ENCODE measurements at places on chromosomes 1 and 21. TPM values are rescaled to one million over a fixed set of nuclear protein-coding genes. Genes with fewer than 3 reads are reported as not detected.

The SHC1 gene
- 277 TPM for polyA plus RNA-seq

The CLEC20A gene
- not detected for polyA plus RNA-seq

The BARHL2 gene
- polyA plus RNA-seq: not detected

The KRTAP19-3 gene
- not detected for polyA plus RNA-seq

The KIF17 gene
- polyA plus RNA-seq: 3.0 TPM

The HAO2 gene
- not detected for polyA plus RNA-seq

The DNAI4 gene
- 1.6 TPM for polyA plus RNA-seq

DNA sequence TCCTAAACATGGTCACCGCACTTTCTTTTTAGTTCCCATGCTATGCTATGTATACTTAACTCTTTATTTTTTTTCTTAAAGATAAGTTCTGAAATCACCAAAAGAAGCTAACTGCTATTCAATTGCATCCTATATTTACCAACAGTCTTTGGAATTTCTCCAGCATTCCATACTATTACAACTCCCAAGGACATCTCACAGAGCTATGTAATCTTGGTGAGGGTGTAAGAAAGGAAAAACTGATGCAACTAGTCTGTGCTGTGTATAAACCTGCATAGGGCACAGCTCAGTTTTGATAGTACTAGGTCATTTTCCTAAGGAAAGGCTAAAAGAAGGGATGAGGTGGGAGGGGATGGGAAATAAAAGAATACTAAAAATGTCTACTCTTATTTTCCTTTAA is 78.0 kb downstream of the PTPN14 start:
- no peak overlapping the region for H3K27ac ChIP-seq
- H3K4me3 ChIP-seq: no peak overlapping the region
- no peaks in the 10 kb centered on the region for H3K27me3 ChIP-seq
- peak; percentile 81 for DNase-seq
- H3K4me1 ChIP-seq: peaks cover 14% of the 10 kb centered on the region

DNA sequence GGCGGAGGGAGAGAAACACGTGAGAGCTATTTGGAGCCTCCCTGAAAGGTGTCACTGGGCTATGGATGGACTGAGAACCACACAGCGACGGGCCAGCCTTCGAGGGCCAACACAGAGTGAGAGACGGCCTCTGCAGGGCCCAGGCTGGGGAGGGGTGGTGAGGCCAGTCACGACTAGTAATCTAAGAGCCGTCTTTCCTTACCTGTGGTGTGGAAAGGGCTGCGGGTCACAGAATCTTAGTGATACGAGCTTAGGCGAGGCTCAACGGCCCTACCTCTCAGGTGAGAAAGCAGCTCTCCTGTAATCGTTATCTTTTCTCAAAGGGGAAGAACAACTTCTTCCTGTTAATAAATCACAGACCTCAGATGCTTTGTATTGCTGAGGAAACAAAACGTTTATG is 33.4 kb upstream of the COX20 start:
- no peaks in the 10 kb centered on the region for H3K27me3 ChIP-seq
- H3K27ac ChIP-seq: no peak overlapping the region
- no peak for DNase-seq
- no peak overlapping the region for H3K4me3 ChIP-seq
- no peaks in the 10 kb centered on the region for H3K36me3 ChIP-seq

GRCh38 chr21:28963831-28964230 is 28.8 kb downstream of the LTN1 start:
- no peaks in the 10 kb centered on the region for H3K27me3 ChIP-seq
- no peaks in the 10 kb centered on the region for H3K4me1 ChIP-seq
- H3K36me3 ChIP-seq: peaks cover 3% of the 10 kb centered on the region
- DNase-seq: no peak
- H3K4me3 ChIP-seq: no peak overlapping the region

GRCh38 chr1:15525050-15526020 is 1.3 kb upstream of the DNAJC16 start:
- peak; percentile 1 for DNase-seq
- no peaks in the 10 kb centered on the region for H3K27me3 ChIP-seq
- peaks cover 17% of the 10 kb centered on the region for H3K4me1 ChIP-seq
- H3K36me3 ChIP-seq: no peaks in the 10 kb centered on the region
- peak overlapping the region; percentile 78 for H3K27ac ChIP-seq
- peak overlapping the region; percentile 79 for H3K4me3 ChIP-seq

DNA sequence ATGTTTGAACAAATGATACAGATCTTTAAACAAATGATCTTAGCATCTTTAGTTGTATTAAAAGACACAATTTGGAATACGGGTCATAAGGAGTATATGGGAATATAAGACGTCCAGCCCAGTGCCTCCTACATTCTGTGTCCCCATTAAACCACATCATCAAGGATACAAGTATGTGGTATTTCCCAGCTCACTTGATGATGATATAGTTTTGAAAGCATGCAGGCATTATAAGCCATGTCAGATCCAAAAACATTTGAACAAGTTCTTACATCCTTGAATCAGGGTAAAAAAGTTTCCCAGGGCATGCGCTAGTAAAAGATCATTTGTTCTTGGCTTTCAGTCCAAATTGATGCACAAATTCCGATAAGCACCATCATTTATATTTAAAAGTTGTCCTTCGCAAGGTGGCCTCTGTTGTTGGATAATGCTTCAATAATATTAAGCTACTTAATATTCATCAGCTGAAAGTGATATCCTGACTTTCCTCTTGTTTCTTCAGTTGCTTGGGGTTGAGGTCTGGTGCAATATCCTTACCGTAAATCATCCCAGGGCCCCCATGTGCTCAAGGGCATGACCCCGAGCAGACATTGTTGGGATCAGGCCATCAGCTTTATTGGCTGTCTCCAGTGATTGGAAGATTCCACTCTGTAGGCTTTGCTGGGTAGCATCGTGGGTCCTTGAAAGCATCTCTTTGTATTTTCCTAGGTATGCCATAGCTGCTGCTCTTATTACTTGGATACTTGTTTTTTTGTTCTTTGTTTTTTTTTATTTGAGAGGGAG is 61.8 kb downstream of the CENPF start:
- H3K36me3 ChIP-seq: peaks cover 7% of the 10 kb centered on the region
- H3K27me3 ChIP-seq: no peaks in the 10 kb centered on the region
- H3K4me1 ChIP-seq: no peaks in the 10 kb centered on the region
- no peak overlapping the region for H3K4me3 ChIP-seq
- no peak overlapping the region for H3K27ac ChIP-seq

GRCh38 chr1:171280599-171280998 is 32.3 kb downstream of the FMO1 start:
- H3K36me3 ChIP-seq: no peaks in the 10 kb centered on the region
- DNase-seq: no peak
- no peaks in the 10 kb centered on the region for H3K4me1 ChIP-seq

- H3K27me3 ChIP-seq: no peaks in the 10 kb centered on the region
- no peaks in the 10 kb centered on the region for H3K36me3 ChIP-seq
- no peak overlapping the region for H3K4me3 ChIP-seq
- H3K4me1 ChIP-seq: no peaks in the 10 kb centered on the region
- DNase-seq: no peak
- H3K27ac ChIP-seq: no peak overlapping the region
Observed at GRCh38 chr1:9112961-9113880, 15.7 kb downstream of the GPR157 start.

DNA sequence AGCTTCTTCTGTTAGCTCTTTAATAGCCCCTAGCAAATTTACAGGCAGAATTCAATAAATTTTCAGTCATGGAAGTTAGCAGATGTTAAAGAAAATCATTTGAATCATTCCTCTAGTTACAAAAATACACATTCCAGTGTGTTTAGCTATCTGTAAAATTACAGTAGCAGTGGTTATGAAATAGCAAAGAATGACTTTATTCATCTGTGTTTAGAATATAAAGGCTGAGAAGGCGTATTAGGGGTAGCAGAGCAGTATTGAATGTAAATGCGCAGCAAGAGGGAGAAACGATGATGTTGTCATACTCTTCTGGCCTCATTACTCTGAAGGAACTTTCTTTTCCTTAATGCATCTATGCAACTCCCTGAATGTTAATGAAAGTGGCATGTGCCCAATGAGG is 106.2 kb upstream of the CYYR1 start:
- no peak for DNase-seq
- H3K27ac ChIP-seq: no peak overlapping the region
- no peak overlapping the region for H3K4me3 ChIP-seq
- H3K27me3 ChIP-seq: no peaks in the 10 kb centered on the region

- H3K36me3 ChIP-seq: no peaks in the 10 kb centered on the region
- peak overlapping the region; percentile 39 for H3K27ac ChIP-seq
Observed at GRCh38 chr1:55504306-55504731, 289.2 kb upstream of the USP24 start.

GRCh38 chr1:29232387-29232786 is 1.7 kb upstream of the MECR start:
- H3K36me3 ChIP-seq: no peaks in the 10 kb centered on the region
- no peak overlapping the region for H3K27ac ChIP-seq
- no peak for DNase-seq
- no peak overlapping the region for H3K4me3 ChIP-seq

GRCh38 chr1:159965263-159965662 is 11.2 kb upstream of the SLAMF9 start:
- no peaks in the 10 kb centered on the region for H3K36me3 ChIP-seq
- no peaks in the 10 kb centered on the region for H3K27me3 ChIP-seq
- no peak for DNase-seq
- H3K4me1 ChIP-seq: no peaks in the 10 kb centered on the region
- H3K27ac ChIP-seq: no peak overlapping the region

- no peak for DNase-seq
- H3K4me1 ChIP-seq: peaks cover 10% of the 10 kb centered on the region
- no peak overlapping the region for H3K27ac ChIP-seq
- H3K4me3 ChIP-seq: no peak overlapping the region
Observed at GRCh38 chr1:58929671-58930325, 146.0 kb upstream of the JUN start.

DNA sequence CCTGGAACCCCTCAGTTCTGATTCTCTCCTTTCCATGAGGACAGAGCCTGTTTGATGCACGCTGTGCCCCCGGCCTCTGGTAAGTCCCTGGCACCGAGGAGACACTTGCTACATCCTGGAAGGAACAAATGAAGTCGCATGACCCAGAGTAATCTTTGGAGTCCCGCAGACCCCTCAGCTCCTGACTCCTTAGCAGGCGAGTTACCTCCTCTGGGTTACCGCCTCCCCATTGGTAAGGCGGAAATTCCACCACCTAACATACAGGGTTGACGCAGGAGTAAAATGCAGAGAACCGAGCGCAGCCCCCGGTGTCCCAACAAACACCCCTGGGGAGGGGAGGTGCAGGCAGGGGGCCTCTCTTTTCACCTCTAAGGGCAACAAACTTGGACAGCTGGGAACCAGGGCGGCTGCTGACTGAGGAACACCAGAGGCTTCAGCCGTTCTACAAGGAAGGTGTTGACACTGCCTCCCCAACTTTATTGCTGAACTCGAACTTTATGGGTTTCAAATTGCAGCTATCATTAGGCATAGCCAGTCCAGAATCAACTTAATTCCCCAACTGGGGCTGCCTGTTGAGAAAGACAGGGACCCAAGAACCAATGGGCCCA is 115.3 kb upstream of the IFFO2 start:
- H3K36me3 ChIP-seq: peaks cover 31% of the 10 kb centered on the region
- no peaks in the 10 kb centered on the region for H3K4me1 ChIP-seq
- H3K4me3 ChIP-seq: no peak overlapping the region
- no peak overlapping the region for H3K27ac ChIP-seq
- DNase-seq: no peak
- H3K27me3 ChIP-seq: no peaks in the 10 kb centered on the region

- no peaks in the 10 kb centered on the region for H3K27me3 ChIP-seq
- H3K27ac ChIP-seq: no peak overlapping the region
- H3K4me3 ChIP-seq: no peak overlapping the region
- no peak for DNase-seq
- H3K4me1 ChIP-seq: no peaks in the 10 kb centered on the region
- H3K36me3 ChIP-seq: no peaks in the 10 kb centered on the region
Observed at GRCh38 chr1:30473922-30474817, 249.2 kb downstream of the MATN1 start.

DNA sequence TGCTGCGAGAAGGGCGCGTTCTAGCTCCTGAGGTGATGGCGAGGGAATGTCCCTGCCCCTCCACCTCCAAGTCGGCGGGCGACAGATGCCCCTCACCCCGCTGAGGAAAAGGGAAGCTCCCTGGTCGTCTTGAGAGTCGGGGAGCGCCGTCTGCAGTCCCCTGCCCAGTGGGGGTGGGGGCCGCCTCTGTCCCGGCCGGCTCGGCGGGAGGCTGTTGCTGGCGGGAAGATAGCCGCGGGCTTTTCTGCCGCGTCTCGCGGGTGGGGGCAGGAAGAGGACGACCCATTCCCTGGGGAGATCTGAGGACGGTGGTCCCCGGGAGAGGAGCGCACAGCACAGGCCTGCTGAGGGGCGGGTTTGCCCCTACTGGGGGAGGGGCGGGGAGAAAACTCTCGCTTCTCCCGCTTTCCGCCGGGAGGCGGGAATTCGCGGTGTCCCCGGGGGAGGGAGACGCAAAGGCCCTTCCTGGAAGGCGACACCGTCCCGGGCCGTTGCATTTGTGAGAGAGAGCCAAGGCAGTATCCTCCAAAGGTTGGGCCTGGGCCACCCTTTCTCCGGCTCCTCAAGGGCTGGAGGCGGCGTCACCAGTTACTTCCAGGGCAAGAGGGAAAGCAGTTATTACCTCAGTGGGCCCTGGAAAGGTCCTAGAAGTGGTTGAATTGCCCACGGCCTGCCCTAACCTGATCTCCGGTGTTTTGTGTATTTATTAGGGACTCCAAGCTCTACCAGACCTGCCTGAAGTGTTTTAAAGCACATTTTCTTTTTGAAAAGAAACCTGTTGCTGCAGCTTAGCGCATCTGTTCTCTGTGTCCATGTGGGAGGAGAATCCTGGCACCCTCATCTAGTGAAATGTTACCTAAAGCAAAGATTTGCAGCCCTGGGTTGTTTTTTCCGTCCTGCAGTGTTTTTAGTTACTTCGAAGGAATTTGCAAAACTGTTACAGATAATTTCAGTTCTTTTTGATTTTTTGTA is 648 bp downstream of the S100PBP start:
- peak overlapping the region; percentile 98 for H3K4me3 ChIP-seq
- DNase-seq: peak; percentile 57
- no peaks in the 10 kb centered on the region for H3K36me3 ChIP-seq
- H3K27ac ChIP-seq: peak overlapping the region; percentile 85
